MCF 10A (cell line): ENCODE measurements at places on chromosomes 2 and 18. TPM values are rescaled to one million over a fixed set of nuclear protein-coding genes. Genes with fewer than 3 reads are reported as not detected.

- DNase-seq, result no peak
Measured at GRCh38 chr2:74025971-74026612, 41.4 kb downstream of the TET3 start.

DNA sequence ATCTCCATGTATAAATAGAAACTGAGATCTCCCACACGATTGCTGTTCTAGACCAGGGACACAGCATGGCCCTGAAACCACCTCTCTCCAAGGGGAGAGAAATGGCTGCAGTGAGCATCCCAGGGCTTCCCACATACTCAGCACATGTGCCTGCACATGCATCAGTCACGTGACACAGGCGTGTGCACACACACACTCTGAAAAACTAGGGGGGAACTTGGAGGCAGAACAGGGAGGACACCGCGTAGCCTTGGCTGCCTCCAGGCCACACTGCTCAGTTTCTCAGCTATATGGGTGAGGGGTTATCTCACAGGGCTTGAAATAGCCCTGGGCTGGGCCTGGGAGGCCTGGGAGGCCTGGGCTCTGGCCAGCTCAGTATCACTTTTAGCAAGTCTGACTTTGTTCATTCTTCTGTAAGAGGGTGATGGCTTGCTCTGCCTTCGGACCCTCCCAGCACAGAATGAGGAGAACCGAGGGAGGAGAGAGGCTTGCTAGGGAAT is 66.9 kb downstream of the EMX1 start:
- no peak for DNase-seq

Gene ANTXR1
- total RNA-seq, result 33.1 and 33.8 TPM in 2 replicates

Gene CYRIA
- total RNA-seq, result 0.35 and 1.2 TPM in 2 replicates

Gene FBXO36
- 2.2 and 3.6 TPM in 2 replicates for total RNA-seq

Gene ITPRIPL1
- total RNA-seq, result not detected in 2 replicates

Gene SAG
- total RNA-seq, result not detected in 2 replicates

Gene COLEC11
- total RNA-seq, result not detected in 2 replicates

Gene VAMP8
- total RNA-seq, result 49.9 and 56.0 TPM in 2 replicates

GRCh38 chr18:51862051-51862715 is 477.8 kb upstream of the DCC start:
- DNase-seq, result no peak

GRCh38 chr18:57836557-57836956 is 33.4 kb upstream of the ATP8B1 start:
- no peak for DNase-seq
